ENCODE measurements at places on chromosomes 12 and 14. TPM values are rescaled to one million over a fixed set of nuclear protein-coding genes. Genes with fewer than 3 reads are reported as not detected.

Gene ZNF705A
- total RNA-seq, result not detected

Gene DTX3
- total RNA-seq, result 33.1 TPM

Gene CNPY2
- 94.9 TPM for total RNA-seq

Gene TAS2R10
- 1.7 TPM for total RNA-seq

DNA sequence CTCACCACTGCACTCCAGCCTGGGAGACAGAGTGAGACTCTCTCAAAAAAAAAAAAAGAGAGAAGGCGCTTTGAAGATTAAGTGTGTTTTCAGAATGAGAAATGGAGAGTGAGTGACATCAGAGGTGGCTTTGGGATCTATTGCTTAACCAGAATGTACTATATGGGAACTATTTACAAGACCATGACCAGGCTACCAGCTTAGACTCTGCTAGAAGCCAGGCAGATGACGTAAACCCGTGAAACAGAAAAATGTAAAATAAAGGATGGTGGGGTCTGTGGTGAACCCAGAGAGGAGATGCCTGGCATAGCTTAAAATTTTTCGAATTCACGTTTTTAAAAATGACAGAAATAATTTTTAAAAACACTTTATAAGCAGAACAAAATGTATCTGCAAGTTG lies 82.0 kb downstream of the IFT43 start:
- no peak overlapping the region for H3K27ac ChIP-seq
- H3K27me3 ChIP-seq, result no peaks in the 10 kb centered on the region
- H3K4me1 ChIP-seq, result no peaks in the 10 kb centered on the region
- H3K36me3 ChIP-seq, result no peaks in the 10 kb centered on the region
- no peak for DNase-seq

GRCh38 chr12:67592228-67593011 lies 56.1 kb upstream of the DYRK2 start:
- H3K4me3 ChIP-seq, result no peak overlapping the region
- H3K27me3 ChIP-seq, result no peaks in the 10 kb centered on the region
- H3K36me3 ChIP-seq, result no peaks in the 10 kb centered on the region
- DNase-seq, result no peak

- no peaks in the 10 kb centered on the region for H3K4me1 ChIP-seq
- no peak overlapping the region for H3K27ac ChIP-seq
- no peak overlapping the region for H3K4me3 ChIP-seq
- no peak for DNase-seq
Observed at GRCh38 chr14:48983351-48983888, 602.8 kb downstream of the RPS29 start.

GRCh38 chr12:119249383-119250155 lies 70.8 kb downstream of the HSPB8 start:
- no peak overlapping the region for H3K27ac ChIP-seq
- DNase-seq, result no peak
- no peak overlapping the region for H3K4me3 ChIP-seq
- no peaks in the 10 kb centered on the region for H3K4me1 ChIP-seq

- peaks cover 32% of the 10 kb centered on the region for H3K27me3 ChIP-seq
- H3K36me3 ChIP-seq, result no peaks in the 10 kb centered on the region
- no peak overlapping the region for H3K4me3 ChIP-seq
- H3K4me1 ChIP-seq, result no peaks in the 10 kb centered on the region
- no peak overlapping the region for H3K27ac ChIP-seq
Observed at GRCh38 chr12:94870511-94870910, 133.0 kb downstream of the NDUFA12 start.

DNA sequence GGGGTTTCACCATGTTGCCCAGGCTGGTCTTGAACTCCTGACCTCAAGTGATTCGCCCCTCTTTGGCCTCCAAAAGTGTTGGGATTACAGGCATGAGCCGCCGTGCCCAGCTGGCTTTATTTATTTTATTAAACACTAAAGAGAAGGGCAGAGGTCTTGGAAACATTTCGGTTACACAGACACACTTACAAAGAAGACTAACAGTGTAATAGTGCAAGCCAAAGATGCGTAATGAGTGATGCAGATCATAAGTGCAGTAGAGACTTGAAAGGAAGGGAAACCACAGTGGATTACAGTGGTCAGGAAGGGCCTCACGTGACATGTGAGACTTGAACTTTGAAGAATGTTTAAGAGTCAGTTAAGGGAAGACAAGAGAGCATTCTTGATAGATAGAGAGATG lies 33.9 kb upstream of the CDK17 start:
- H3K36me3 ChIP-seq, result no peaks in the 10 kb centered on the region
- no peak overlapping the region for H3K4me3 ChIP-seq
- no peak for DNase-seq
- no peaks in the 10 kb centered on the region for H3K4me1 ChIP-seq
- H3K27me3 ChIP-seq, result no peaks in the 10 kb centered on the region

GRCh38 chr14:56351861-56352260 lies 227.7 kb upstream of the TMEM260 start:
- DNase-seq, result no peak
- no peak overlapping the region for H3K27ac ChIP-seq
